ENCODE measurements at places on chromosomes 3 and 15.
A peak's percentile ranks its signal among the peaks of the same experiment; 100 is the strongest.

- no peak for DNase-seq
These were observed 78.4 kb downstream of the CCR1 start for GRCh38 chr3:46129588-46130272.

DNA sequence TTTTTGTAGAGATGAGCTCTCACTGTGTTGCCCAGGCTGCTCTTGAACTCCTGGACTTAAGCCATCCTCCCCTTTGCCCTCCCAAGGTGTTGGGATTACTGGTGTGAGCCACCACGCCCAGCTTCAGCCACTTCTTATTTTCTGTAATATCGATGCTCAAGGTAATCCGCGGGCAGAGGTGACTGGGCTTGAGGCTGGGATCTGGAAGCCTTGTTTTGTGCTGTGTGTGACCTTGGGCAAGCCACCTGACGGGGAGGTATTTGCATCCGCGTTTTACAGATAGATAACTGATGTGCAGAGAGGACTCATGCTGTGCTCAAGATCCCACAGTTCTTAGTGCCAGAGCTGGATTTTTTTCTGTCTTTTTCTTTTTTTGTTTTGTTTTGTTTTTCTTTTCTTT, 27.8 kb upstream of the SEMA4B start:
- no peak for DNase-seq

DNA sequence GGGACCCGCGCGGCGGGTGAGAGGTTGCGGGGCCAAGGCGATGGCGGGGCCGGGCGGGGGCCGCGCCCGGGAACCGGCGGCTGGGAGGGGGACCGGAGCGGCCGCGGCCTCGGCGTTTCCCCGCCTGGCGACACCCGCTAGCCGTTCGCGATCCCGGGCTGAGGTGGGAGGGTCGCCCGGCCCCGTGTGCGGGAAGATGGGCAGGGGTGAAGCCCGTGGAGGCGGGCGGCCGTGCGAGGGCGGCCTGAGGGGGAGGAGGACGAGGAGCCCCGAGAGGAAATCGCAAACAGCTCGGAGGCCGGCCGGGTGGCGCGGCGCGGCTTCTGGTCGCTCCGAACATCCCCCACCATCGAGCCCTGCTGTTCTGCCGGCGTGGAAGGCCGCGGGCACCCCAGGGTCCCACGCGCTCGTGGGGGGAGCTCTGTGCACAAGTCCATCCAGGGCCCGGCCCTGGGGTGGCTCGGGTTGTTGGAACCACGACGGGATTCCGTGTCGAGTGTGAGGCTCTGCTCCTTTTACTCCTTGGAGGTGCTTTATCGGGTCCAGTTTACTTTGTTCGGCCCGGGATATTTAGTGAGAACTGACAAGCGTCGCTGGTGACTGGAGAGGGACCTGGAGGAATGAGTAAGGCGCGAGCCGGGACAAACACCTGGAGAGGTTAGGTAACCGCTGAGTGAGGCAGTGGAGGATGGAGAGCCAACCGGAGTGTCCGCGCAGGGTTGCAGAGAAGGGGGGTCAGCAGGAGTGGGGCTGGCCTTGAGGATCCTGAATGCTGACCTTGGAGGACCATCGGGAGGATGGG, 728 bp downstream of the CRTC3 start:
- DNase-seq = peak; percentile 57

- DNase-seq = no peak
These were observed 196.4 kb downstream of the SUCNR1 start for GRCh38 chr3:152069871-152070270.

DNA sequence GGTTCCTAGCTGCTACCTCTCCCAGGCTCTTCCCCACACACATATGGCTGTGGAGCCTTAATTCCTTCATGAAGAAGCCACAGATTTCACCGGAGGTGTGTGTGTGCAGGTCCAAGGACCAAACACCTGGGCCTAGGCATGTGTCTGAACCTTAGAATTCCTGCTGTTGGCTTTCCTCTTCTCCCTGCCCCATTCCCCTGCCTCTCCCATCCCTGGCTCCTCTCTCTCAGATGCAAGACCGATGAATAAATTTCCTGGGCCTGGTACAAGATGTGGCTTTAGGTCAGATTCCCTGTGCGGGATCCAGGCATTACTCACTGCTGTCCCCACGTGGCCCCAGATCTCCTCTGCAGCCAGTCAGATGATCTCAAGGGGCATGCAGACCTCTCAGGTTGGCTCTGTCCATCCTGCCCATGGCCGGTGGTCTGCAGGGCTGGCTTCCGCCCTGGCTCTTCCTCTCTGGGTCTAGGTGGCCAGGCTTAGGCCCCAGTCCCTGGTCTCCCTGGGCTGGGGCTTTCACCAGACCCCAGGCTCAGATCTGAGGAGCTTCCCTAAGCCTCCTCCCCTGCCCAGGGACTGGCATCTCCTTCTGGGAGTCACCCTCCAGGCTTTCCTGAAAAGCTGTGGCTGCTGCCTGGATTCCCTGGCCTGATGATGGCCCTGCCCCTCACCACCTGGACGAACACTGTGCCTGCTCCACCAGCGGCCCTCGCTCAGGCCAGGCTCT, 20.5 kb downstream of the CCR9 start:
- no peak for DNase-seq

DNA sequence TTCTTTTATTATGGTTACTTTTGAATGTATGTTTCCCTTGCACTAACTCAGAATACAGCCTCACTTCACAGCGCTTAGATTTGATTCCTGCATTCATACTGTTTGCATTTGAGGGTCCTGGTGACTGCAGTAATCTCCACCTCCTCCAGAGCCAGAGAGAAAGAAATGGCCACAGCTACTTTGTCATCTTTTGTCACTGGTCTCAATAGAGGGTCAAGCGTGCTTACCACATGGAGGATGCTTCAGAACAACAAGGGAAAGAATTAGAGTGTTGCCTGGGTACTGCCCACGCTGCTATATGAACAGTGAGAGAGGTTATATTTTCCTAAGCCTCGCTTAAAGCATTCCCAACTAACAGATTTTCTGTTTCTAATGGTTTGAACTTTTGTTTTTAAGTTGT, 190.1 kb downstream of the TP63 start:
- no peak for DNase-seq

- no peak for DNase-seq
These were observed 62.8 kb downstream of the LIPC start for GRCh38 chr15:58494567-58494966.

- no peak for DNase-seq
These were observed 26.1 kb downstream of the FMN1 start for GRCh38 chr15:33168444-33168843.

- peak; percentile 24 for DNase-seq
These were observed 158.7 kb downstream of the USP13 start for GRCh38 chr3:179811321-179812095.

- no peak for DNase-seq
These were observed 32.1 kb downstream of the PDE8A start for GRCh38 chr15:85013785-85014184.

DNA sequence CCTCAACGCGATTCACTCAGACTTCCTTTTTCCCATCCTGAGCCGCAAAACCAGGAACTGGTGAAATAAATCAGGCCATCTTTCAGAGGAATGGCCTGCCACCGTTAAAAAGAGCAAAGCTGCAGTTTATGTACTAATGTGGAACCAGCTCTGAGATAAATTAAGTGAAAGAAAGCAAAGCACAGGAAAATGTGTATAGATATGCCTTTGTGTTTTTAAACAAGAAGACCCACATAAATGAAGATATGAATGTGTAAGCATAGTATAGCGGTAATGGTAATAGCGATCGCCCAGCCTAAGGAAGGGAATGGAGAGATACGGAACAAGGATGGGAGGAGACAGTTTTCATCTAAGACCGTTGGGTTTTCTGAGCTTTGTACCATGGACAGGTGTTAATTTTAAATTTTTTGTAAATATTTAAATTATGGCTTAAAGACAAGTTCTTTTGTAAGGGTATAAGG, 30.8 kb upstream of the RPN1 start:
- no peak for DNase-seq

Data from muscle of arm (tissue), 14 donors.